ENCODE measurements at places on chromosomes 4 and X.

DNA sequence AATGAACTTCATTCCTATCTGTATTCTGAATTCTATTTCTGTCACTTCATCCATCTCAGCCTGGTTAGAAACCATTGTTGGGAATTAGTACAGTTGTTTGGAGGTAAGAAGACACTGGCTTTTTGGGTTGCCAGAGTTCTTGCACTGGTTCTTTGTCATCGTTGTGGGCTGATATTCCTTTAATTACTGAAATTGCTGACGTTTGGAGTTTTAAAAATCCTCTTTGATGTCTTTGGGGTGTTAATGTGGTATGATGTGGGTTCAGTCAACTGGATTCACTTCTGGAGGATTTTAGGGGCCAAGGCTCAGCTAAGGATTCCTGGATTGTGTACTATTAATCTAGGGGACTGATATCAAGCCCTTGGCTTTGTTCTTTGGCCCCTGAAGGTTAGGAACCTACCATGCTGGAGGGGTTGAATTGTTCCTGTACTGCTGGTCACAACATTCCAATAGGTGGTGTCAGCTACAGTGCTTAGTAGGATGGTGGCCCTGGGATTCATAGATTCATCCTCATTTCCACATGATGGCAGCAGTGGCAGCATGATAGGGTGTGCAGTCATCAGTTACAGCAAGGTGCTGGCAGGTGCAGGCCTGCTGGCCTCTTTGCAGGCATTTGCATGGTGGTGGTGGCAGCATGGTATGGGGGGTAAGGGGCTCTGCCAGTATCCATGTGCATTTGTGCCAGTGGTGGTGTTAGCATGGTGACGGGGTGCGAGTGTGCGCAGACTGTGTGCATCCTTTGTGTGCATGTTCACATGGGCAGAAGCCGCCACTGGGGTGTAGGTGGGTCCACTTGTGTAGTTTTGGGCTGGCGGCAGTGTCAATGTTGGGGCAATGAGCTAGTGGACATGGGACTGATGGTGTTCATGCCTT lies 301.3 kb downstream of the TEX13C start:
- H3K27ac ChIP-seq, result no peak overlapping the region
- no peaks in the 10 kb centered on the region for H3K27me3 ChIP-seq
- H3K36me3 ChIP-seq, result no peaks in the 10 kb centered on the region
- H3K4me1 ChIP-seq, result no peaks in the 10 kb centered on the region
- H3K4me3 ChIP-seq, result no peak overlapping the region
- DNase-seq, result no peak

DNA sequence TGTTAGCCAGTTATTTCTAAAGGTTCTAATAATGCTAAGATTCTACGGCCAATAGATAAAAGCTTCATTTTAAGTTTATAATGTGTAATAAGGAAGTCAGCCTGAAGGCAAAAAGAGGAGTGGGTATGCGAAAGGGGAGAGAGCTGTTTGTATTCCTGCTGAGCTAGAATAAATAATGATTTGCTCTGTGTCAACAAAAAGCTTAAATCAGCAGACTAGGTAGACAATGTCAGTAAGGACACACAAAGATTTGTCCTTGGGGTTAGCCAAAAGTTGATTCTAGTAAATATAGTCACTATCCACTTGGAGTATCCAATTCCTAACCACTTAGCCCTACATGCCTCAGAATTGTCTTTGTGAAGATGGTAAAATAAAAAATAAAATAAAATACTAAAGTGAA lies 90.3 kb upstream of the GRIA3 start:
- H3K4me3 ChIP-seq, result no peak overlapping the region
- no peak overlapping the region for H3K27ac ChIP-seq
- H3K4me1 ChIP-seq, result no peaks in the 10 kb centered on the region
- no peaks in the 10 kb centered on the region for H3K27me3 ChIP-seq
- H3K36me3 ChIP-seq, result no peaks in the 10 kb centered on the region

GRCh38 chr4:109876634-109877265 lies 28.8 kb downstream of the LRIT3 start:
- no peak overlapping the region for H3K4me3 ChIP-seq
- no peak overlapping the region for H3K27ac ChIP-seq

GRCh38 chrX:124435616-124436015 lies 89.3 kb downstream of the SH2D1A start:
- H3K4me1 ChIP-seq, result no peaks in the 10 kb centered on the region
- H3K27ac ChIP-seq, result no peak overlapping the region
- H3K36me3 ChIP-seq, result no peaks in the 10 kb centered on the region
- DNase-seq, result no peak

GRCh38 chrX:20026278-20026677 lies 35.4 kb upstream of the BCLAF3 start:
- no peaks in the 10 kb centered on the region for H3K27me3 ChIP-seq
- H3K4me1 ChIP-seq, result no peaks in the 10 kb centered on the region
- no peak for DNase-seq
- no peaks in the 10 kb centered on the region for H3K36me3 ChIP-seq

GRCh38 chr4:14087459-14087858 lies 459.9 kb upstream of the BOD1L1 start:
- no peaks in the 10 kb centered on the region for H3K36me3 ChIP-seq
- DNase-seq, result no peak
- no peak overlapping the region for H3K4me3 ChIP-seq
- no peaks in the 10 kb centered on the region for H3K4me1 ChIP-seq

DNA sequence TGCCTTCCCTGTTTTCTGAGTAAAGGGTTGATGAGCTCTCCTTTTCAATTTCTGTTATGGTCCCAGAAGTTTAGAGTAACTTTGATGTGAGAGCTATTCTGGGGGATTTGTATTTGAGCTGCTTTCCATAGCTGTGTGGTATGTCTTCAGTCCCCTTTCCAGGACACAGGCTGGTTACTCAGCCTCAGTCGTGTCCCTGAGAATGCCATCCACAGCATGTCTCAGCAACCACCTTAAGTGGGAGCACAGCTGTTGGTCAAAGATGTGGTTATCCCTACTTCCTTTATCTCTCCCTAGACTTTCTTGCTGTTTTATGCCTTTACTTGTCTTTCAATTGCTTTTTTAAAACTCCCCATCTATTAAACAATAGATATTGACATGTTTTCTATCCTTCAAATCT lies 37.8 kb downstream of the RNF175 start:
- H3K36me3 ChIP-seq, result no peaks in the 10 kb centered on the region
- H3K4me3 ChIP-seq, result no peak overlapping the region
- DNase-seq, result no peak

- H3K4me3 ChIP-seq, result no peak overlapping the region
- H3K27ac ChIP-seq, result no peak overlapping the region
- H3K27me3 ChIP-seq, result no peaks in the 10 kb centered on the region
- no peaks in the 10 kb centered on the region for H3K4me1 ChIP-seq
- no peak for DNase-seq
- H3K36me3 ChIP-seq, result no peaks in the 10 kb centered on the region
Observed at GRCh38 chr4:59994118-59994517, 1206.0 kb upstream of the ADGRL3 start.

DNA sequence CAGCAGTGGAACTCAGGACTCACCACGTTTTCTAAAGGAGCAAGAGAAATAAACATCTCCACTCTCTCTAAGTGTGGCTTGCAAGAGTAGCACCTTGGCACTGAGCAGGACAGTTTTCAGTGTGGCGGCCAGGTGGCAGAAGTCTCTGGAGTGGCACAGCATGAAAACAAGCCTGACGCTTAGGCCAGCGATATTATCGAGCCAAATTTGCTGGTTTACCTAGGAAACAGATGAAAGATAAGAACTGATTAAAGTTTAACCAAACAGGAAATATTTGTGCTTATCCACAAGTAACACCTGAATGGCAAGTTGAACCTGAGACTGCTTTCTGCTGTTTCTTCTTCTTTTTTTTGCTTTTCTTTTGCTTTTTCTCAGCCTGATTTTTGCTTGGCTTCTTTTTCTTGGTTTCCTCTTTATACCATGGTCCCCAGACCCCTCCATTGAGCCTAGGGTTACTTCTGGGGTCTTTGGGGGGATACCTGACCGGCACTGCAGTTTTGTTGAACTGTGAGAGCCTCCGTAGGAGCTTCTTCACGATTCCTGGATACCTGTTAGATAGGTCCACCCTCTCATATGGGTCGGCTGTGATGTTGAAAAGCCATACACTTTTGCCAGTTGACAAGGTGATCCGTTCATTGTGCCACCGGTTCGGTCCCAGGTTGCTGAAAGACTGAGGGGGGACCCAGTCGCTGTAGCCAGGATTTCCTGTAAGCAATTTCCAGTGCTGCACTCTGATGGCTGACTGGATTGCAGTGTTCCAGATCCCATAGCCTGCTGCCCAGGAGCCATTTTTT lies 77.3 kb downstream of the ARSJ start:
- no peak for DNase-seq
- H3K4me3 ChIP-seq, result no peak overlapping the region
- no peaks in the 10 kb centered on the region for H3K27me3 ChIP-seq
- H3K36me3 ChIP-seq, result no peaks in the 10 kb centered on the region

- H3K4me3 ChIP-seq, result no peak overlapping the region
- no peaks in the 10 kb centered on the region for H3K36me3 ChIP-seq
- DNase-seq, result no peak
- no peak overlapping the region for H3K27ac ChIP-seq
- no peaks in the 10 kb centered on the region for H3K4me1 ChIP-seq
Observed at GRCh38 chrX:45372151-45372550, 171.5 kb upstream of the DIPK2B start.

DNA sequence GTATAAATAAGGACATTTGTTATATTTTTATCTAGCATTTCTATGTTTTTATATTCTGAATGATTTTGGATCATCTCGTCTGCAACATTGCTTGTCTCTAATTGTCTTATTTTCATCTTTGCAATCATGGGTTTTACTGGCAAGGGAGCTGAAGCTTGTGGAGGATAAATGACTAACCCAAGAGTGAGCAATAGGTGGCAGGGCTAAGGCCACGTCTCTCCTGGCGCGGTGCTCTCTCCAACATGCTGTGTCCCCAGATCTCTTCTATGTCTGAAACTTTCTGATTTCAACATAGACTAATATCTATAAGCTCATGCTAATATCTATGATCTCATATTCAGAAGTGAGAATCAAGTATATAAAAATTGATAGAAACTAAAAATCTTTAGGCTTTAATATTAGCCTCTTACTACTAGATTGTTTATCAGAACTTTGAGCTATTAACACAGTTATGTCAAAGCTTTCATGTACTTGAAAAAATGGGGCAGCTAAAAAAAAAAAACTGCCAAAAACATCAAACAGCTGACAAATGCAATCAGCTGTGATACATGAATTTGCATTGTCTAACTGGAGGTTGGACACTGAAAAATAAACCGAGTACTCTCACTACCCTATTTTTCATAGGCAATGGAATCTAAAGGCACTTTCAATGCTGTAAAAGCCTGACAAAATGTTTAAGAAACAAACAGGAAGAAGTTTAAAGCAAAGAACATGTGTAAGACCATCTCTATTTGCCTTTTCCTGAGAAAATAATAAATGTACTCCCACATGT lies 169.2 kb downstream of the TMA16 start:
- no peak overlapping the region for H3K4me3 ChIP-seq
- H3K36me3 ChIP-seq, result no peaks in the 10 kb centered on the region
- DNase-seq, result no peak
- no peak overlapping the region for H3K27ac ChIP-seq

GRCh38 chr4:76554630-76555029 lies 119.6 kb downstream of the SHROOM3 start:
- H3K4me1 ChIP-seq, result no peaks in the 10 kb centered on the region
- no peak overlapping the region for H3K27ac ChIP-seq
- no peak for DNase-seq
- H3K27me3 ChIP-seq, result no peaks in the 10 kb centered on the region
- H3K36me3 ChIP-seq, result no peaks in the 10 kb centered on the region

All from tibial nerve (tissue), 4 donors.